ENCODE measurements at places on chromosomes 2 and 18.

DNA sequence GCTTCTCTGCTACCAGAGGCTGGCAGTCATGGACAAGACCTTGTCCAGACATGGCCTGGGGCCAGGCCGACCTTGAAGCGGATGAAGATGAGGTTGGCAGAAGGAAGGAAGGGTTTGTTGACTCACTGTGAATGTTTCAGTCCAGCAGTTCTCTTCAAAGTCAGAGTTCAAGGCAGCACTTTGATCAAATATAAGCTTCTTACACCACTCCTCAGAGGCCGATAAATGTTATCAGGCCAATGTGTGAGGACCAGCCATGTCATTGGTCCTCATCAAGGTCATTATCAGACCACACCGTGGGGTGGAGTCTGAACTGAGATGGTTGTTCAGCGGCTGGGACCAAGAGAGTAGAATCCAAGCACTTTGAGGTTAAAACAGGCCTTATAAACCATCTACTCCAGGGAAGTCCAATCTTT is 35.5 kb downstream of the QPCT start:
- peak; percentile 6 for DNase-seq

GRCh38 chr18:58769321-58769720 is 95.4 kb upstream of the ZNF532 start:
- no peak for DNase-seq

- peak; percentile 30 for DNase-seq
Measured at GRCh38 chr2:152028182-152028862, 70.5 kb downstream of the CACNB4 start.

- DNase-seq = no peak
Measured at GRCh38 chr2:216029416-216030129, 16.2 kb upstream of the MREG start.

DNA sequence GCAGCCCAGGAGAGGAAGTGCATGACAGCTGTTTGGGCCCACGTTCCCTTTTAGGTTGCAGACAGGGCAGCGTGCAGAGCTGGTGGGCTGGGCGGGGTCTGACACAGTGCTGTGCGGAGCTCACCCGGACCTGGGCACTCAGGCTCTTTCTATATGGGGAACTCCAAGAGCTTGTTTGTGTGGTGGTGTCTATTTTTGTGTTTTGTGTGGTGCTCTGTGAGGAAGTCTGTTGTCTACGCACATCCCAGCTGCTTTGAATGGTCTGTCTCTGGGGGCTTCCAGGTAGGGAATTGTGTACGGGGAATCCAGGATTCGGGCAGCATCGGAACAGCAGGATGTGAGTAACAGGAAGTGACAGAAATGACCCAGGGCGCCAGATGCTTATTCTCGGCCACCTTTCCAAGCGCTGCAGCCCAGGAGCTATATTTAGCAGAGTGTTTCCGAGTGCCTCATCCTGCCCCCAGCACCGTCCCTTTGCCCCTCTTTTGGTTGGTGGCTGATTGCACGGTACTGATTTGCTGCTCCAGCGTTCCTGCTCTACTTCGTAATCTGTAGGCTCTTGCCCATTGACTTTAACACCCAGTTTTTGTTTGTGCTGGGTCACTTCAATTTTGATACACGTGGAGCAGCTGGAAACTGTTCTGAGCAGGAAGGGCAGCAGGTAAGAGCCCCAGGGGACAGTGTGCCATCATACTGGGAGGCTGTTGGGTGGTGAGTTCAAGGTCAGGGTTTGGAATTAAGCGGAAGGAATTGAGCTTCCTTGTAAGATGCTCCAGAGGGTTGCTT is 64.7 kb downstream of the DGKD start:
- no peak for DNase-seq

DNA sequence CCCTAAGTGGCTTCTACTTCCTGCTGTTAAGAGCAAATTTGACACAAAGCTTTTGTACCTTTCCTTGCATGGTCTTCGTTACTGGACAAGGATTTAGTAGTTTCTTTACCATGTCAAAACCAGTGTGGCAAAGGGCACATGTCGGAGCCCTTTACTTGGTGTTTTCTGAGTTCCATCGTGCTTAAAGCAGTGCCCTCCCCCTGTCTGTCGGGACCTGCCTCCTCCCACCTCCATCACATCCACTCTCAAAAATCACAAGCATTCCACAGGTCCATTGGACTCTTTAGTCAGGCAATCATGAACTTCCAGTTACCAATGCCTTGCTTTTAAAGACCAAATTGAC is 763 bp downstream of the CCDC141 start:
- DNase-seq = no peak

DNA sequence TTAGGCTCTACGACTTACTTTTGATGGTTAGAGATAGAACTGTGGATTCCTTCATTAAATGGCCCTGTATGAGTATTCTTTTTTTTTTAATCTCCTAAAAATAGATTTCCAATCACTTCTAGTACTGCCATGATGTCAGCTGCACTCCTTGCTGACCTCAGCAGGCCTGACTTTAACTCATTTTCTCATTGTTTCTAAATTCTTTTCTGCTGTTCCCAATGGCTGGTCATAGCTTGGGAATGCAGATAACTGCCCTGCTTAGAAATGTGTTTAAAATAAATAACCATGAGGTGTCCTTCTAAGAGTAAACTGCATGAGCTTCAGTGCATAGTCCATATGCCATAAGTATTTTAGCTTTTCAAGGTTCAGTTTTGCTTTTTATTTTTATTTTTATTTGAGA is 15.7 kb downstream of the CCDC85A start:
- DNase-seq = peak; percentile 64

- no peak for DNase-seq
Measured at GRCh38 chr2:169232551-169233154, 129.7 kb downstream of the LRP2 start.

DNA sequence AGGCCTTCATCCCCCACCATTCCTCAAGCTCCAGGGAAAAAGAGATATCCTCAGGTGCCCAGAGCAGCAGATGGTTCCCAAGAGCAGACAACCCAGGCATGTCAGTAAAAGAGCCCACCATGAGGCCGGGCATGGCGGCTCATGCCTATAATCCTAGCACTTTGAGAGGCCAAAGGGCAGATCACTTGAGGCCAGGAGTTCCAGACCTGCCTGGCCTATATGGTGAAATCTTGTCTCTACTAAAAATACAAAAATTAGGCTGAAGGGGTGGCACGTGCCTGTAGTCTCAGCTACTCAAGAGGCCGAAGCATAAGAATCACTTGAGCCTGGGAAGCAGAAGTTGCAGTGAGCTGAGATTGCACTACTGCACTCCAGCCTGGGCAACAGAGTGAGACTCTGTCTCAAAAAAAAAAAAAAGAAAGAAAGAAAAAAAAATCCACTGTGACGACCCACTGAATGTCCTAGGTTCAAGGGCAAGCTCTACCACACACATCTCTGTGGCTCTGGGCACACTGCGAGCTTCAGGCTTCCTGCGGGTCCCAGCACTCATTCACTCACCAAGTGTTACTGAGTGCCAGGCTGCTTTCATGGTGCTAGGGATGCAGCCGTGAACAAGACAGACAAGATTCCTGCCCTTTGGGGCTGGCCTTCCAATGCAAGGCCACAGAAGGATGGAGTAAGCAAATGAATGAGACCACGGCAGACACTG is 6.5 kb upstream of the DUSP2 start:
- no peak for DNase-seq

GRCh38 chr2:42841344-42841743 is 49.0 kb upstream of the HAAO start:
- DNase-seq = no peak

DNA sequence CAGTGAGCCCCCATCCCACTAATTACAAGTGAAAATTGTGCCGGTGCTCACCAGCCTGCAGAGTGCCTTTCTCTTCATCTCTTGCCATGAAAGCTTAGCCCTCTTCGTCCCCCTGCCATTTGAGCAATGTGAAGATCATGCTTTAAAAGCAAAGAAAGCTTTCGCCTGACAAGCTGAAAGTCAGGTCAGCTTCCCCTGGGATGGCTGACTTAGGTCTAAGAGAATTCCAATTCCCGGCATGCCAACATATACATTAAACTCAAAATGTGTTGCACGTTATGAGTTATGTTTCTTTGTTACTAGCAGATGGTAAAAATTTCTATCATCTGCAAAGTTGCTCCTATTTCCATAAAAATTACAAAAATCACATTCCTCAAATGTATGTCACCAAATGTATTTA is 129.8 kb downstream of the AFF3 start:
- DNase-seq = no peak

GRCh38 chr2:86704459-86704971 is 15.6 kb upstream of the RMND5A start:
- peak; percentile 71 for DNase-seq

DNA sequence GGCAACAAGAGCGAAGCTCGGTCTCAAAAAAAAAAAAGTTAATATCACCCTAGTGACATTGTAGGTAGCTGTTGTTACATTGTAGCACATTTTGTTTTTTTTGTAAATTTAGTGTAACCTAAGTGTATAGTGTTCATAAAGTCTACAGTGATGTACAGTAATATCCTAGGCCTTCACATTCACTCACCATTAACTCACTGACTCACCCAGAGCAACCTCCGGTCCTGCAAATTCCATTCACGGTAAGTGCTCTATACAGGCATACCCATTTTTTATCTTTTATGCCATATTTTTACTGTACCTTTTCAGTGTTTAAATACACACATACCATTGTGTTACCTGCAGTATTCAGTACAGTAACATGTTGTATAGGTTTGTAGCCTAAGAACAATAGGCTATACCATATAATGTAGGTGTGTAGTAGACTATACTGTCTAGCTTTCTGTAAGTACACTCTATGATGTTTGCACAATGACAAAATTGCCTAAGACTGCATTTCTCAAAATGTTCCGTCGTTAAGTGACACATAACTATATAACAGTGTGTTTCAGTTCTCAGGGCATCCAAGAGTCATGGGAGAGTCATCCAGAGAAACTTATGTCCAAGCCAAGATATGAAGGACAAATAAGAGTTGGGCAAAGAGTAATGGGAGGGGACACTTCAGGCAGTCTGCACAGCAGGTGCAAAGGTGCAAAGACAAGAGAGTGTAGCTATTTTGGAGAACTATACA is 68.4 kb downstream of the TANK start:
- no peak for DNase-seq

DNA sequence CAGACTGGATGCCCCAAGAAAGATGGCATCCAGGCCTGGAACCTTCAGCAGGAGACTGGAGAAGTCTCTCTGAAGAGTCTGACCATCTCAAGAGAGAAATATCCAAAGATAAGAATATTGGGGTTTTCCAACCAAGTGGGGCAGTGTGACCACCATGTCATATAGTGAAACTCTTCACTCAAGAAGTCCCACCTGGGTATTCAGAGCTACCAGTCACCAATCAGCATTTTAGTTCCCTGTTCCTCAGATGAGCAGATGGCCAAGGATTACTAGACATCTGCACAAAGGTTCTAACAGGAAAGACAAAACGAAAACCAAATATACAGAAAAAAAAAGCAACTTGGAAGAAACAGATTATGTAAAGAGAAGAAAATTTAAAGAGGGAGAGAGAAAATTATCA is 38.5 kb upstream of the CXCR4 start:
- DNase-seq = no peak

GRCh38 chr2:231527091-231527395 is 3.2 kb downstream of the NMUR1 start:
- no peak for DNase-seq

- no peak for DNase-seq
Measured at GRCh38 chr18:45938488-45938935, 28.6 kb downstream of the EPG5 start.

GRCh38 chr2:65402780-65403528 is 29.4 kb downstream of the SPRED2 start:
- no peak for DNase-seq

GRCh38 chr2:85778646-85779379 is 25.0 kb downstream of the ATOH8 start:
- no peak for DNase-seq

- no peak for DNase-seq
Measured at GRCh38 chr2:20501974-20502373, 55.1 kb downstream of the RHOB start.

DNA sequence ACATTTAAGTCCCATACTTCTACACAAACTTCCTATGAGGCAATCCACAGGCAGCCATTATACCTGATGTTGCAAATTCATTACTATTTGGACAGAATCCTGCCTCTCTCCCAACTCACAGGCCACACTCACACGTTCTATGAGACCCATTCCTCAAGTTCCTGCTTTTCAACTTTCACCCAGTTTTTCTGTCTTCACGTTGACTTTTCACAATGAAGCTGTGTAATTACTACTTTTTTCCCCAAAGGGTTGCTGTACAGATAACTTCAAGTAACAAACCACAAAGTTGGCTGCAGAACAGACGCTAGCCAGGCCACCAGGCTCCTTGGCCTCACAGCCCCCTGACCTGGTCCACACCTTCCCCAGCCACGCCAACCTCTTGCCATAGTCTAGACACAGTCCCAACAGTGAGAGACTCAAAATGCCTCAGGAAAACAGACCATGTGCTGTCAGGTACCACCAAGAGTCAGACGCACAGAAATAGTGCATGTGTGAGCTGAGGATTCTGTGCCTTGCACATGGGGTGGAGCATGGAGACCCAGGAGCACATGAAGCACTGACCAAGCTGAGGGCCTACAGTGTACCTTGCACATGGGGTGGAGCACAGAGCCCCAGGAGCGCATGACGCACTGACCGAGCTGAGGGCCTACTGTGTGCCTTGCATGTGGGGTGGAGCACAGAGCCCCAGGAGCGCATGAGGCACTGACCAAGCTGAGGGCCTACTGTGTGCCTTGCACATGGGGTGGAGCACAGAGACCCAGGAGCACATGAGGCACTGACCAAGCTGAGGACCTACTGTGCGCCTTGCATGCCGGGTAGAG is 61.0 kb downstream of the EIPR1 start:
- DNase-seq = no peak

- no peak for DNase-seq
Measured at GRCh38 chr2:183214680-183215079, 90.4 kb downstream of the NUP35 start.

DNA sequence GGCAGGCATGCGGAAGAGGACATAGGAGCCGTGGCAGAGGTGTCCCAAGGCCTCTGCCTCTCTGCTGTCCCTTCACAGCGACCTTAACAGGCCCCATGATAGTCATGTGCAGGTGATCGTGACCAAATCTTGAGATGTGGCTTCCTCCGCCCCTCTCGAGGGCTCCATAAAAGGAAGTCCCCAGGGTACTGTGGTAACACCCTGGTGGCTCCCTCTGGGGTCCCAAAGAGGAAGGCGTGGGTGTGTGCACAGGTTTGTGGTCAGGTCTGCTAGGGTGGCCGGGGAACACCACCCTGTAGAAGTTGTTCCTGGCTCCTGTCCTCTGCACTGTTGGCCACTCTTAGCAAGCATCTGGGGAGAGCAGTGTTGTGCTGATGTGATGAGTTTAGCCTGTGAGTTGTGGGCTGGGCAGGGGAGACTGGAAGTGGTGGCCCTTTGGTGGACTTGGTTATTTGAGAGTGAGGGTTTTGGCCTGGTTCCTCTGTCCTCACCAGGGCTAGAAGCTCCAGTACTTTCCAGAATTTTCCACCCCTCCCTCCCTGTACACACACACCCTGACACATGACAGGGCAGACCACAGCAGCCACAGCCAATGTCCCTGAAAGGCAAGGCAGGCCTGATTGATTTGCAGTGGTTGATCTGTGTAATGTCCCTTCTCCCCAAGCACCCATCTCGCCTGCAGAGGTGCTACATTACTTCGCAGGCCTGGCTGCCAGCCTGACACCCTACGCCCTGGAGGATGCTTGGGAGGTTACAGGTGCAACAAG is 68.9 kb upstream of the BOD1L2 start:
- DNase-seq = no peak

Measured in kidney glomerular epithelial cell (primary cell).